Gastrocnemius medialis (tissue), 4 donors: ENCODE measurements at places on chromosomes 4 and X. TPM values are rescaled to one million over a fixed set of nuclear protein-coding genes. Genes with fewer than 3 reads are reported as not detected.

GRCh38 chrX:123308658-123309057 is 124.6 kb downstream of the GRIA3 start:
- H3K27ac ChIP-seq: no peak overlapping the region
- H3K4me1 ChIP-seq: no peaks in the 10 kb centered on the region
- no peak overlapping the region for H3K4me3 ChIP-seq
- no peaks in the 10 kb centered on the region for H3K36me3 ChIP-seq
- no peaks in the 10 kb centered on the region for H3K27me3 ChIP-seq

- no peaks in the 10 kb centered on the region for H3K4me1 ChIP-seq
- no peak for DNase-seq
- H3K27ac ChIP-seq: no peak overlapping the region
- H3K27me3 ChIP-seq: no peaks in the 10 kb centered on the region
- no peaks in the 10 kb centered on the region for H3K36me3 ChIP-seq
Observed at GRCh38 chr4:147447786-147448185, 33.1 kb upstream of the EDNRA start.

DNA sequence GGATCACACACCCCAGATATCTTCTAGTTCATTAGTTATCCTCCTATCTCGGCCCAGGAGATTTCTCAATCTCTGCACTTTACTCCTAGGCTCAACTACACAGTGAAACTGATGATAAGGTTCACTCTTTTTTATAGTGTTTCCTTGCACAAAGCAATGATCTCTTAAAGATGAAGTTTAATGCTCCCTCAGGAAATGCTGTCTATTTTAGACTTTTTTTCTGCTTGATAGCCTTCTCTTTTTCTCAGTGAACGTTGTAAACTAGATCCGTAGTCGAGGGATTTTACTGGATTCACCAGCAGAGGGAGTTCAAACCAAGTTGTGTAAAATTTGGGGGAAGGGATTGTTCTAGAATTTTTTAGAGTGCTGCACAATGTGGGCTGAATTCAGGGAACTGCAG is 269.6 kb downstream of the GBA3 start:
- no peak overlapping the region for H3K27ac ChIP-seq
- no peaks in the 10 kb centered on the region for H3K4me1 ChIP-seq
- no peak overlapping the region for H3K4me3 ChIP-seq
- H3K27me3 ChIP-seq: no peaks in the 10 kb centered on the region

GRCh38 chr4:94397635-94398034 is 54.1 kb upstream of the PDLIM5 start:
- no peaks in the 10 kb centered on the region for H3K27me3 ChIP-seq
- H3K36me3 ChIP-seq: no peaks in the 10 kb centered on the region
- no peaks in the 10 kb centered on the region for H3K4me1 ChIP-seq
- DNase-seq: no peak
- no peak overlapping the region for H3K27ac ChIP-seq

GRCh38 chr4:7817877-7818398 is 121.7 kb downstream of the AFAP1 start:
- no peak overlapping the region for H3K4me3 ChIP-seq
- H3K27me3 ChIP-seq: no peaks in the 10 kb centered on the region
- H3K4me1 ChIP-seq: peaks cover 18% of the 10 kb centered on the region
- no peak for DNase-seq
- no peak overlapping the region for H3K27ac ChIP-seq

DNA sequence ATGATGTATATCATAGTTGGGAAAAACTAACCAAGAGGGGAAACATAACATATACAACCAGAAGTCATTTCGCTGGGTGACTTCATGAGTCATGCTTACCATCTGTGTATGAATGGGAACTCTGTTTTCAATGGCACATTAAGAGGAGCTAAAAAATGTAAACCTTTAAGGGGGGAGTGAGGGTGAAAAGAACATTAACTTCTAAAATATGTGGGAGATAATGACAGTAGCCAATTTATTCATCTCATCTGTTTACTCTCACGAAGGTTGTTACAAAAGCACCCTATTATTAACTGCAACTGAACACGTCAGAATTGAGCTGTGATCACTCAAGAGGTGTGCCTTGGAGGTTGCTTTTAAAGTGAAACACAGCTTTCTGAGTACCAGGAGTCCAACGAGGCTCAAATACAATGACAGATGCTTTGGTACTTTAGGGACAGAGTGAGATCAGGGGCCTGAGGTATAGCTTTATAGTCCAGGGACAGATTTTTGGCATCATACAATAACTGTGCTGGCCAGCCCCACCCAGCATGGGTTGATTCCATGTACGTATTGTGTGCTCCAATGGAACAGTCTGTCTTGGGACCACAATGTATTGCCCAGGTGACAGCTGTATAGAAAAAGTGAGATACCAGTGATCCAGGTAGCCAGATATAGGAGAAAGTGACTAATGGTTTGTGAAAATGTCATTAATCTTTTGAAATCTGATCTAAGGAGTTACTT is 107.3 kb downstream of the AMMECR1 start:
- H3K36me3 ChIP-seq: no peaks in the 10 kb centered on the region
- H3K4me1 ChIP-seq: no peaks in the 10 kb centered on the region
- no peaks in the 10 kb centered on the region for H3K27me3 ChIP-seq
- no peak for DNase-seq
- H3K4me3 ChIP-seq: no peak overlapping the region

- H3K27ac ChIP-seq: no peak overlapping the region
- no peaks in the 10 kb centered on the region for H3K36me3 ChIP-seq
- H3K27me3 ChIP-seq: no peaks in the 10 kb centered on the region
- no peak overlapping the region for H3K4me3 ChIP-seq
Observed at GRCh38 chrX:38055170-38055847, 49.0 kb downstream of the SYTL5 start.

DNA sequence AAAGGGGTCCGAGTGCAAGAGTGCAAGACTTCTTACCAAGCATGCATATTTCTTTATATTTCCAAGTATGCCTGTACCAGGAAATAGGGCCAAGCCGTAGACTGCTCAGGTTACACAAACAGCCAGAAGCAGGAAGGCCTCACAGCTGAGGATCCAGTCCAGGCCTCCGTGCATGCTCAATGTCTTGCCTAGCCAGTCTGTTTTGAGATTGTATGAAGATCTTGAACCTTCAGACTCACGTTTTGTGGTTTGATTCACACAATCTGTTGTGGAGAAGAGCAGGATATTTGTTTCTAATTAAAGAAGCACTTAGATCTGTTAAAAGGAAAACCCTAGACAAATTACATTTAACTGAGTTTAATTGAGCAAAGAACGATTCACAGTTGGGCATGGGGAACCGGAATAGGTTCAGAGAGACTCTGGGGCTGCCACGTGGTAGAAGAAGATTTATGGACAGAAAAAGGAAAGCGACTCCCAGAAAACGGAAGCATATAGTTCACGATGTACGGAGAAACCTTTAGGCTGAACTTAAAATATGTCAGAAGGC is 1.2 kb downstream of the MGST2 start:
- peak overlapping the region; percentile 89 for H3K27ac ChIP-seq
- no peaks in the 10 kb centered on the region for H3K36me3 ChIP-seq
- peak; percentile 74 for DNase-seq

DNA sequence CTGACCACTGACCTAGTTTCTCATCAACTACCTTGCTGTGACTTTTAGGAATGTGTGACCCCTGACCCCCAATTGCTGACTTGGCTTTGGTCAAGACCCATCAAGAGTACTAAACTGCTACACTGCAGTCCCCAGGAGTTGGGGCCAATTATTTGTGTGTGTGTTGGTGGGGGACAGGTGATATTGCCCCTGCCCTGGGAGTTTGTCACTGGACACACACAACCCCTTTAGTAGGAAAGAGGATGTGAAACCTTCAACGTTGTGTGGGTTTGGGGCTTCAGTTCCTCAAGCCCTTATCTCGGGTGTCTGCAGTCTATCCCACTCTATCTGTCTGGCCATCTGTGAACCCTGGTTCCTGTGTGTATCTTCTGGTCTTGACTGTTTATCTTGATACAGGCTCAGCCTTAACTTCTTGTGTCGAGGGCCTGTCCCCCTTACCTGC is 6.5 kb downstream of the SASH3 start:
- no peaks in the 10 kb centered on the region for H3K27me3 ChIP-seq
- no peak for DNase-seq
- H3K27ac ChIP-seq: no peak overlapping the region
- H3K36me3 ChIP-seq: no peaks in the 10 kb centered on the region
- no peaks in the 10 kb centered on the region for H3K4me1 ChIP-seq
- H3K4me3 ChIP-seq: no peak overlapping the region

GRCh38 chr4:87101543-87102199 is 118.7 kb downstream of the KLHL8 start:
- H3K36me3 ChIP-seq: peaks cover 9% of the 10 kb centered on the region
- no peak for DNase-seq
- no peaks in the 10 kb centered on the region for H3K27me3 ChIP-seq

DNA sequence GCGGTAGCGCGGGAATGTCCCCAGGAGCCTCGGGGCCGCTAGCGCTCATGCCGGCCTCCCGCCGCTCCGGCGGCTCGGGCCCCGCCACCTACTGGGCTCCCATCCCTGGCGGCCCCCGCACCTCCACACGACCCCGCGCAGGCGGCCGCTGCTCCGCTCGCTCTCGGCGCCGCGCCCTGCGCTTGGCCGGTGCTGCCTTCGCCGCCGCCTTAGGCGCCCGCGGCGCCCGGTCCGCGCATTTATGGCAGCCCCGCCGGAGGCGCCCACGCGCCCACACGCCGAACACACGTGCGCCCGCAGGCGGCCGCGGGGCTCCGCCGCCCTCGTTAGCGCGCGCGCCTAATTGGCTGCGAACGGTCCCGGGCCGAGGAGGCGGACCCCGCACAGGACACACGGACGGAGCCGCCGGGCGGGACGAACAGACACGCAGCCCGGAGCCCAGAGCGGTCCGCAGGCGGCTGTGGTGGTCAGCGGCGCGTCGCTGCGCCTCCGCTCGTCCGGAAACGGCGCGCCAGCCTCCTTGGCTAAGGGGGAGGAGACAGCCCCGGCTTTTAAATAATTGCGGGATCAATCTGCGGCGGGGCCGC is at the start of gene NKX1-1:
NKX1-1 (minus strand) TSS at position 49 of the 587 bp plus-strand sequence; CDS start at position 49, 0 bp downstream.
- H3K36me3 ChIP-seq: no peaks in the 10 kb centered on the region
- no peak within 1 kb of the TSS for H3K4me3 ChIP-seq
- H3K27ac ChIP-seq: no peak within 1 kb of the TSS
- no peak for DNase-seq
- H3K4me1 ChIP-seq: no peaks in the 10 kb centered on the region

GRCh38 chrX:102498732-102499131 is 17.8 kb downstream of the TMSB15A start:
- H3K27ac ChIP-seq: no peak overlapping the region
- H3K36me3 ChIP-seq: no peaks in the 10 kb centered on the region
- no peaks in the 10 kb centered on the region for H3K27me3 ChIP-seq
- H3K4me1 ChIP-seq: no peaks in the 10 kb centered on the region
- no peak overlapping the region for H3K4me3 ChIP-seq
- no peak for DNase-seq

DNA sequence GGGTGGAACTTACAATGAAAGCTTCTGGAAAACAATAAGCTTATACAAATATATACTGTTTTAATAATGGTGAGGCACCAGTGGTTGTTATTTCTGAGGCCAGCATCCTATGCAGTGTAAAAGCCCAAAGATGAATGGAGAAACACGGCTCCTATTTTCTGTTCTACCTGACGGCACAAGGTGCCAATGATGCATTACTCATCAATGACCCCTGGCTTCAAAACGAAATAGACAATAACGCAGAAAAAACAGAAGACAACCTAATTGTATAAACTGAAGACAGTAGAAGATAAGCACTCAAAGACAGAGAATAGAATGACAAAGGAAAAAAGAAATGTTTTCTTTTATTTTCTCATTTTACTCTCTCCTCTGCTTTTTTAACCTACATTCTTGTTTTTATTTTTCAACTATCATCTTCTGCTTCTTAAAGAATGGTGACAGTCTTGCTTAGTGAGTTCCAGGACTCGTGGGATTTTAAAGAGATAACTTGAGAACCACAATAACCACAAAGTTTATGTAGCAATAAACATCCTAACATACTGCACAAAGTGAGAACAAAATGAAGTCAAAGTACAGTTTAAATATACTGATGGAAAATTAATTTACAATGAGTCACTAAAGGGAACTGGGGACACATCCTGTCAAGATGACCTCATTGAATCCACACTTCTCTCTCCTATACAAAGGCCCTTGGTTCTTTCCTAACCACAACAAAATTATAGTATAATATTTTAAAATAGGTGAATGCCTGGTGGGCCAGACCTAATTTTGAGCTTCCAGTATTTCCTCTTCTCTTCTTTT is 169.8 kb downstream of the BTC start:
- H3K36me3 ChIP-seq: no peaks in the 10 kb centered on the region
- no peaks in the 10 kb centered on the region for H3K27me3 ChIP-seq
- DNase-seq: no peak
- H3K4me3 ChIP-seq: no peak overlapping the region

DNA sequence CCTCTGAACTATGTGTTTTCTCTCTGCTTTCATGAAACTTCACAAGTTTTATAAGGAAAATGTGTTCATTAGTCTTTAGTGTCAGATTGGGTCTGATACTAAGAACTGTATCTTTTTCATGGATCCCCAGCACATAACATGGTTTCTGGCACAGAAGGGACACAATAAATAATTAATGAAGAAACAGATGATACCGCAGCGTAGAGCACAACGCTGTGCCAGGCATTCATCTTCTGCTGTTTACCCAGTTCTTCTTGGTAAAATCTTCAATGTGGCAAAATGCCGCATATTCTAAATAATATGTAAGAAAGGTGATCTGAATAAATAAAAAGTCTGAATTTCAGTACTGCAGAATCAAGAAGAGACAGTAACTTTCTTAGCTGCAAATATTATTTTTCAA is 12.3 kb downstream of the SCARB2 start:
- no peaks in the 10 kb centered on the region for H3K27me3 ChIP-seq
- no peaks in the 10 kb centered on the region for H3K36me3 ChIP-seq

GRCh38 chr4:147730333-147730732 is 1.6 kb upstream of the ARHGAP10 start:
- peak overlapping the region; percentile 97 for H3K27ac ChIP-seq
- H3K27me3 ChIP-seq: no peaks in the 10 kb centered on the region
- no peak overlapping the region for H3K4me3 ChIP-seq

DNA sequence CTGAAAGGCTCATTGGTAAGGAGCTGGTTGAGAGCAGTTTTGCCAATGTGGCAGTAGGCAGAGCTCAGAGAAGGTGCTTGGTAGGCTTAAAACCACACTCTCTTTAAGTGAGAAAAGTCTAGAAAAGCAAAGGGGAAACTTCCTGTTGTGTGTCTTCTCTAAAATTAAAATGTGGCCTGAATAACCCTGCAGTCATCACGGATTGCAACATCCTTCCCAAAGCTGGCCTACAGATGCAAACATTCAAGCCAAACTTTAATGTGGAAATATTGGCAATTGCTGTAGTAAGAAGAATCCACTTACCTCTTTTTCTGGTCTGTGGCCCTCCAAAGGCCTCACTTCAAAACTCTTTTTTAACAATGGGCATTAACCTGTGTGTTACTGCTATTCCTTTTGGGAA is 348.5 kb downstream of the OPHN1 start:
- H3K27ac ChIP-seq: peak overlapping the region; percentile 60
- no peaks in the 10 kb centered on the region for H3K27me3 ChIP-seq
- H3K4me3 ChIP-seq: no peak overlapping the region
- no peaks in the 10 kb centered on the region for H3K36me3 ChIP-seq
- peaks cover 9% of the 10 kb centered on the region for H3K4me1 ChIP-seq

TMPRSS11B gene
- total RNA-seq: not detected

MAGEA1 gene
- total RNA-seq: not detected

MAGEA10 gene
- total RNA-seq: not detected

RHOXF2 gene
- not detected for total RNA-seq

EGF gene
- total RNA-seq: 20.1 TPM

CAPN6 gene
- total RNA-seq: 0.31 TPM
